ENCODE measurements at places on chromosomes 12 and 14. TPM values are rescaled to one million over a fixed set of nuclear protein-coding genes. Genes with fewer than 3 reads are reported as not detected.

GRCh38 chr14:65392296-65392695 is 20.2 kb upstream of the FUT8 start:
- DNase-seq = no peak

GRCh38 chr12:63753743-63754142 is 26.0 kb upstream of the RXYLT1 start:
- DNase-seq = no peak

DNA sequence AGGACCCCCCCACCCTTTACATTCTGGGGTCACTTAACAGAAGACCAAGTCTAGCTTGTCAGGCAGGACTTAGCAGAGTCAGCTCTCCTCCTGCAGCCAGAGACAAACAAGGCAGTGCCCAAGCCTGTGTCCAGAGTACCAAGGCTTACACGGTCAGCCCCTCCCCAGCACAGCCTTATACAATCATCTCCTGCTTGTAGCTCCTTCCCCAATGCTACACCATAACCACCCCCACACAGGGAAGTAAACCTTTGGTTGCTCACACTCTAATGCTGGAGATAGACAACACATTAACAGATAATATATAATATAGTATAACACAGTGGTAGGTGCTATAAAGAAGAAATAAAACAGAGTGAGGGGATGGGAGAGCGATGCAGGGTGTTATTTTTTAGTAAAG is 175.4 kb upstream of the PWP1 start:
- DNase-seq = no peak

GRCh38 chr12:90366286-90366685 is 588.7 kb downstream of the CCER1 start:
- no peak for DNase-seq

DNA sequence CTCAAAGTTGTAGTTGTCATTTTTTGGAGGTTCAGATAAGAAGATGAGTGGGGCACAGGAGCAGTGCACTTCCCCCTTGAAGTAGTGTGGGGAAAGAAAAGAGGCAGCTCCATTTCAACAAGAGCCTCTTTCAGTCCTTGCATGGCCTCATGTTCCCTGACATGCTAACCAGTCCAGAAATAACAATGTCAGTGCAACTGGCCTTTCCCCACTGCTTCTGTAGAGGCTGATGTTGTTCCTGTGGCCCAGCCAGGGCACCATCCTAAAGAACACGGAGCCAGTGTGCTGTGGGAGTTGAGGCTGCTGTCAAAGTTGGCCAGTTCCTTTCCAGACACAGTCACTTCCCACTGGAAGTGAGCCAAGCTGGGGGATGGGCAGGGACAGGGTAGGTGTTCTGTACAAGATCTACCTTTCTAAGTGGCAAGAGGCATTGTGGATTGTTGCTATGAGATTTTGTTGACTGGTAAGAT is 77.7 kb upstream of the SLC38A2 start:
- peak; percentile 74 for DNase-seq

GRCh38 chr14:22249770-22250169 is 339.3 kb downstream of the DAD1 start:
- no peak for DNase-seq

GRCh38 chr14:78314484-78314883 is 144.3 kb downstream of the NRXN3 start:
- no peak for DNase-seq

DNA sequence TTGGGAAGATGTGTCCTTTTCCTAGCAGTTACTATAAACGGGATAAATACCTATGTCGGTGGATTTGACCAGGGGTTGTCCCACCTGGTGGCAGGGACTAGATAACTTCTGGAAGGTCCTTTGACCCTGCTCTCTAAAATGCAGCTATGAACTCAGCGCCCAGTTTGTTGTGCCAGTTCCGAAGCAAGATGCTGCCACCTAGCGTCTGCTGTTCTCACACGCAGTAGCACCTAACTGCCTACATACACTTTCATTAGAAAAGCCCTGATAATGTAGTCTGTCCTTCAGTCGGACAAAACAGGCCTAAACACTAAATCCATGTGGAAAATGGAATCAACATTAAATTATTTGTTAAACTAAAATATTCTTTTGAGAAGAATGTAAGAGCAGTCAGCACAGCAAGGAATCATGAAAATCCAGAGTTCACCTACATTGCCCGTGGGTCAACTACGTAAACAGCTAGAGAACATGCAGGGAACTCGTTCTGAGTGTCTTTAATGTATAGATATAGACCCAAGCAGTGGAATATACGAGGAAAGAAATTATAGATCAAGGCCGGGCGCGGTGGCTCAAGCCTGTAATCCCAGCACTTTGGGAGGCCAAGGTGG is 51.1 kb upstream of the CRACR2A start:
- DNase-seq = peak; percentile 81

GRCh38 chr12:63922474-63922873 is 78.0 kb downstream of the SRGAP1 start:
- no peak for DNase-seq

DNA sequence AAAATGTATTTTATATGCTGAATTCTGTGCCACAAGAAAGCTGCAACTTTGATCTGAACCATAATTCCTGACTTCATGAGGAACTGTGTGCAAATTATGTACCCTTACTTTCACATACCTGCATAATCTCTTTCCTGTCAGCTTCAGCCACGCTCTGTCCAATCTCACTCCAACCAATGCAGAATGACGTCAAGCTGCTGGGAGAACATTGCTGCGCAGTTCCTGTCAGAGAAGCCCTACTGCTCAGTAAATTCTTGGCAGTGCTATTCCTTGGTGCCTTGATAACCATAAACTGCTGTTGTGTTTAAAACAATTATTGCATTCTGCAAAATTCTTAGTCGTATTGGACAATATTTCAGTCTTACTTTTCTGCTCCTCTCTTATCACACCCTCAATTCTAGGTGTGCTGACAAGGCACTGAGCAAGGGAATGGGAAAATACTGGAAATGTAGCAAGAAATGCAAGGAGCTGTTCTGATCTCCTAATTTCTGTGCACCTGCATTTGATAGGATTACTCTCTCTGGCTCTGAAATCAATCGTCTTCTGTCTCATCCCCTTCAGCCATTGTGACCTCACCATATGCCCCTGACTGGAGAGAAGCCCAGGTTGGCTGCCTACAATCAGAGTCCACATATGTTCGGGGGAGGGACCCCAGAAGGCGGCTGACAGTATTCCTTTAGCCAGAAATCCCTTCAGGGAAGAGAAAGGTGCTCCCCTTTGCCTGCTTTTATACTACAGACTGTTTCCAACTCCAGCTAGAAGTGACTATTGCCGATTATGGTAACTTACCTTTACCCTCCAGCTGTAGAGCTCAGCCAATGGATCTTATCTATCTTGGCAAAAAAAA is 274.9 kb upstream of the NOVA1 start:
- peak; percentile 82 for DNase-seq

GRCh38 chr12:84124211-84124610 is 788.4 kb downstream of the SLC6A15 start:
- DNase-seq = no peak

GRCh38 chr12:56628671-56629458 is 1.3 kb downstream of the BAZ2A start:
- DNase-seq = peak; percentile 81

GRCh38 chr12:18955594-18955993 is 173.9 kb upstream of the PLEKHA5 start:
- DNase-seq = no peak

DNA sequence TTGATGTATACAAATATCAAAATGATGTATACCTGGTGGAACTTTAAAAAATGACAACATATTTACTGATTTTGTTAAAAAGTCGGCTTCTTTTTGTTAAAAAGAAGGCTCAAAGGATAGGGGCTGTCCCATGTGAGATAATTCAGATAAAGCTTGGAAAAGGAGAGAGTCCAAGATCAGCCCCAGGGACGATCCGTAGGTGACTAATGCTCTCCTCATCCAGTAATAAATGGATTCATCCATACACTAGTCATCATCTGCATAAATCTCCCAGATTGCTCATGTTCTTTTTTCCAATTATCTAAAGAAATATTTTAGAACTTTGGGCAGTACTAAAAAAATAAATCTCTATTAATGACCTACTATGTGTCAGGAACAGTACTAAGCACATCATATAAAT is 23.4 kb upstream of the FSCB start:
- DNase-seq = no peak

- peak; percentile 74 for DNase-seq
Observed at GRCh38 chr12:111597831-111598636, 1.1 kb downstream of the ATXN2 start.

GRCh38 chr12:3630621-3631271 is 122.2 kb downstream of the CRACR2A start:
- DNase-seq = no peak

DNA sequence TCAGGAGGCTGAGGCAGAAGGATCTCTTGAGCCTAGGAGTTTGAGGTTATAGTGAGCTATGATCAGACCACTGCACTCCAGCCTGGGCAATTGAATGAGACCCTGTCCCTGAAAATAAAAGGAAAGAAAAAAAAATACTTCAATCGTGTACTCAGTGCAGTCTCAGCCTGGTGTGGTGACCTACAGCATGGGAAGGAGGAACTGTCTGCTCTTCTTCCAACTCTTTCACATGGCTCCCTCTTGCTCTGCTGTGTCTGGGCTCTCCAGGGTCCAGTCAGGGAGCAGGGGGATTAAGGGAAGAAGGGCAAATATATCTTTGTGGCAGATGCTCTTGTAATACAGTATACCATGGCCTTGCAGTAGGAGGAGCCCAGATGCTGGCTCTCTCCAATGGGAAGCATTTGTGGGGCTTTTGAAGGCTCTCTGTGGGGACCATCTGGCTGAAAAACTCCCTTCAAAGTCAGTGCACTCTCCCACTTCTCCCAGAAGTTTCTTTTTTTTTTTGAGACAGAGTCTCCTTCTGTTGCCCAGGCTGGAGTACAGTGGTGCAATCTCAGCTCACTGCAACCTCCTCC is 76.6 kb upstream of the TMPO start:
- DNase-seq = no peak

GRCh38 chr12:51048661-51049251 is 629 bp downstream of the LETMD1 start:
- DNase-seq = no peak

GRCh38 chr14:69536971-69537370 is 37.7 kb downstream of the CCDC177 start:
- no peak for DNase-seq

DNA sequence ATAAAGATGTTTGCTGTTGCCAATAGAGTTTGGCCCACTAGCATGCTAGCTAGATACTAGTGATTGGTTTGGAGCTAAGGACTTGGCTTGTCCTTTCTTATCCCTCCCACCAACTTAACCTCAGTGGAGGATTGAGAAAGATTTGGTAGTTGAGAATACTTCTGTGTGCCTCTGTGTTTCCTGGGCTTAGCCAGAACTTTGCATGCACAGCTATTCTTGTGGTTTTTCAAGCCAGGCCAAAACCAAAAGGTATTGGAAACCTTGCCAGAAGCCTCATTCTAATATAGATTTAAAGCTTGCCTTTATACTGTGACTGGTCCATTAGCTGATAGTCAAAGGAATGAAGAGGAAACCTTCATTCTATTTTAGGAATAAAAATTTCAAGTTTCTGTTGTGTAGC is 188.5 kb downstream of the CCDC91 start:
- no peak for DNase-seq

DNA sequence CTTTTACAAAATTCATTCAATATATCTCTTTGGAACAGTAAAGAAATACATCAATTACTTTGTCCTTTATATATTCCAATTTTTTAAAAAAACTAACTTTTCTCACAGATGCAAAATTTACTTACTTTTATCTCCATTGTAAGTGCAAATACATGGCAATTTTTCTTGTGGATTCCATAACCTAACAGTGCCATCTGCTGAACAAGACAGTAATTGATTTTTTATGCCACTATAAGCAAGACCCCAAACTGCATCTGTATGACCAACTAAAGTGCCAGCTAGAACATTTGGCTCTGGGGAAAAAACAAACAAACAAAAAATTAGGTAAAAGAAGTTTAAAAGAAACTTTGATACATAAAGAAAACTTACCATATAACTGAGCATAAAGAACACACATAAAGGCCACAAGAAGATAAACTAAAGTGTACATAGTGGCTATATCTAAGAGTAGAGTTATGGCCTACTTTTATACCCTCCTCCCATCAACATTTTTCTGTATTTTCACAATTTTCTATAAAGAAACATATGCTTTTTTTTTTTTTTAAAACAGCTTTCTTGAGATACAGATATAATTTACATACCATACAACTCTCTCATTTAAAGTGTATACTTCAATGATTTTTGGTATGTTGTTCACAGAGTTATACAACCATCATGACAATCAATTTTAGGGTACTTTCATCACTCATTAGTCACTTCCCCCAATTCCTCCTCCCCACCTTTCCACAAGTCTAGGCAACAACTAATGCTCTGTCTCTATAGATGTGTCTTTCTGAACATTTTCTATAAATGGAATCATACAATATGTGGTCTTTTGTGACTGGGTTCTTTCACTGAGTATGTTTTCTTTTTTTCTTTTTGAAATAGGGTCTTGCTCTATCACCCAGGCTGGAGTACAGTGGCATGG is 32.6 kb downstream of the COCH start:
- DNase-seq = no peak

DNA sequence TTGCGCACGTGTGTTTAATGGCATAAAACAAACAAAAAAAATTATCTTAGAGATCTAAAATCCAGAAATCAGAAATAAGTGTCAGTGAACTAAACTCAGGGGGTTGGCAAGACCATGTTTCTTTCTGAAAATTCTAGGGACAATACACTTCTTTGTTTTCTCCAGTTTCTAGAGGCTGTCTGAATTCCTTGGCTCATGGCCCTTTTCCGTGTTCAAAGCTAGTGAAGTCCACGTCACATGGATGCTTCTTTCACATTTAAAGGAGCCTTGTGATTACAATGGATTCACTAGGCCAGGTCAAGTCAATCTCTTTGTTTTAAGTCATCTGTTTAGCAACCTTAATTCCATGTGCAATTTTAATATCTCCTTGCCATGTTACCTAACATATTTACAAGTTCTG is 22.4 kb downstream of the SLCO1B3 start:
- DNase-seq = no peak

The CLEC1A gene
- 4.8 TPM for total RNA-seq

The PZP gene
- total RNA-seq = not detected

The GALNT16 gene
- 20.5 TPM for total RNA-seq

The MYRFL gene
- total RNA-seq = not detected

The NTF3 gene
- 0.71 TPM for total RNA-seq

All from sigmoid colon (tissue), 7 donors.